ENCODE measurements at places on chromosomes 12 and 14. TPM values are rescaled to one million over a fixed set of nuclear protein-coding genes. Genes with fewer than 3 reads are reported as not detected.

- DNase-seq, result no peak
Observed at GRCh38 chr14:89455412-89455811, 38.4 kb upstream of the FOXN3 start.

DNA sequence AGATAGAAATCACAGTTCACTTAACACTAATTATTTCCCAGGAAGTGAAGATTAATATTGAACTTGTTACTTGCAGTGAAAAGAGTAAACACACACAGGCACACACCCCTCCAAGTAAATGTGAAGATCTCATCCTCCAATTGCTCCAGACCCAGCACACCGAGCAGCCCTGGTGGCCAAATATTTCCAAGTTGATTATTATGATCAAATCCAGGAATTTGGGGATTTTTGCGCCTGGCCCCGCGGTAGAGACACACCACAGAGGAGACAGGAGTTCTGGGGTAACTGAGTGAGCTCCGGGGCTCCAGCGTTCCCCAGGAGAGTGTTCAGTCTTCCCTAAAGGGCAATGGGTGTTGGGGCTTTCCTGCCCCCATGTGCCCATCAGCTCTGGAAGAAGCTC, 431.5 kb downstream of the BCL11B start:
- DNase-seq, result no peak

ZNF705A gene
- under 0.01 TPM for total RNA-seq

DNA sequence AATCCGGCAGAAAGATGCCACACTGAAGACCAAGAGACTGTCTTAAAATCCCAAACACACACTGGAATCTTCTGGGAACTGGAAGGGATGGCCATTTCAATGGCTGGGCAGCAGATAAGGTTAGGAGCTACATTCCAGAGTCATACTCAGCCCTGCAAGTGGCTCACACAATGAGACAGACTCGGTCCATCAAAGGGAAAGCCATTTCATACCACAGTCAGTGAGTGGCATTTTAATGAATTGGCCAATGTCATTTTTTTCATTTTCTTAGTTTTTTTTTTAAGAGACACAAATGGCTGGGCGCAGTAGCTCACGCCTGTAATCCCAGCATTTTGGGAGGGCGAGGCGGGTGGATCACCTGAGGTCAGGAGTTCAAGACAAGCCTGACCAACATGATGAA, 17.9 kb downstream of the CIT start:
- DNase-seq, result no peak

CATSPERB gene
- total RNA-seq, result 0.68 TPM

- DNase-seq, result no peak
Observed at GRCh38 chr14:20998139-20998538, 954 bp upstream of the SLC39A2 start.

- no peak for DNase-seq
Observed at GRCh38 chr14:70616646-70617045, 16.2 kb upstream of the MED6 start.

- no peak for DNase-seq
Observed at GRCh38 chr14:89740241-89740640, 214.3 kb downstream of the EFCAB11 start.

BMP4 gene
- 162 TPM for total RNA-seq

DNA sequence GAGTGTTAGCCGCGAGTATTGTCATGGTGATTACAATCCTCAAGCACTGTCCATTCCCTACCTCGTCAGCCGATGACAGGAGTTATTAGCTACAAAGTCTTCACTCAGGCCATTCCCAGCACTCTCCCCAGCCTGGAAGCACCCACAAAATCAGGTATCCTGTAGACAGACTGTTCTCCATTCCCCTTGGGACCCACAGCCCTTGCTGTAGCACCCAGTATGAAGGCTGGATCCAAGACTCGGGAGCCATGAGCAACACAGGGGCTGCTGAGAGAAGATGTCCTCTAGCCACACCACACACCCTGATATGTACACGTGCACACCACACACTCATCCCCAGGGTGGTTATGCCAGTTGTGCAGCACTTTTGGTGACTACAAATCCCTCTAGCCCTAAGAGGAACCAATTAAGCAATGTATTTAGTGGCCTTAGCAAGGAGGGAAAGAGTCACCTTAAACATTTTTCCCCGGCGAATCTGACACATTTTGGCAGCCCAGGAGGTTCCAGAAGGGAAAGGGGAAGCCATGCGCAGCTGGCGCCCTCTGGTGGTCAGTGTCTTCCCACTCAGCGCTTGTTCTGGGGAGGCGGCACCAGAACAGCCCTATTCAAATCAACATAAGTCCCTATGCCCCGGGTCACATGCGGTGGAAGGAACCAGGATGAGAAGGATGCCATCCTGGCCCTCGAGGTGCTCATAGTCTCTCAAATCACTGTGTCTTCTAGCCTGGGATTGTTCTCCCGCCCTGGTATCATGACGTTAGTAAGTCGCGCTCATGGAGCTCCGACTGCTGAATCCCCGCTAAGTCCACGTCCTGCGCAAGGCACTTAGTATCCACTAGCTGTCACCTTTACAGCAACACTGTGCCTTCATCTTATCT, 96.9 kb downstream of the GCH1 start:
- DNase-seq, result peak; percentile 88

SLC6A12 gene
- total RNA-seq, result not detected

DNA sequence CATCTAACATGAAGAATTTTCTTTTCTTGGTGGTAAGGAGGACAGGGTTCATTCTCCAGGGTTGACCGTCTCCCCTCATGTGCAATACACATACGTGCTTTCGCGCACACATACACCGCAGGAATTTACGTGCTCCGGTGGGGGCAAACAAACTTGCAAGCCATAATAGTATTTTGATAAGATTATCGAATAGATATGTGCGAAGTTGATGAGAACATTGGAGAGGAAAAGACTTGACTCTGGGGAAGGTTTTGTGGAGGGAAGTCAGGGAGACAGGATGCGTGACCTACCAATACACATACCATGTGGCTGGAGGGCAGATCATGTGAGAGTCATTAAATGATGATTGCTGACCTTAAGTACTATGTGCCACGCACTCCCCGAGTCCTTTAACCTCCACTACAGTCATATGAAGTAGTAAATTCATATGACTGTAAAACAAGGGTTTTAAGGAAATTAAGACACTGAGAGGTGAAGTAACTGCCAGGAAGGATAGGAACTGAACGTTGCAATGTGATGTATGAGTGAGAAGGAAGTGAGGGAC, 921 bp downstream of the RAD51B start:
- DNase-seq, result peak; percentile 58

DNA sequence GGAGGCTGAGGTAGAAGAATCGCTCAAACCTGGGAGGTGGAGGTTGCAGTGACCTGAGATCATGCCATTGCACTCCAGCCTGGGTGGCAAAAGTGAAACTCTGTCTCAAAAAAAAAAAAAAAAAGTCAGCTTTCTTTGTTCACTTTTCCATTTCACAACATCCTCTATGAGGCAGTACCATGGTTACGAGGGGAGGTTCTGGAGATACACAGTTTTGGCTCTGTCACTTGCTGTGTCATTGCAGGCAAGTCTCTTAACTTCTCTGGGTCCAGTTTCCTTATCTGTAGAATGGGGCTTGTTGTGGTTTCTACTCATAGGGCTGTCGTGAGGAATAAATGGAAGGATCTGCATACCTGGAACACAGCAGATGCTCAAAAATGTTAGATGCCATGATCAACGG, 75.6 kb upstream of the SLC24A4 start:
- DNase-seq, result no peak

- DNase-seq, result no peak
Observed at GRCh38 chr12:52691076-52691840, 11.1 kb upstream of the KRT1 start.

EXOC3L4 gene
- not detected for total RNA-seq

DNA sequence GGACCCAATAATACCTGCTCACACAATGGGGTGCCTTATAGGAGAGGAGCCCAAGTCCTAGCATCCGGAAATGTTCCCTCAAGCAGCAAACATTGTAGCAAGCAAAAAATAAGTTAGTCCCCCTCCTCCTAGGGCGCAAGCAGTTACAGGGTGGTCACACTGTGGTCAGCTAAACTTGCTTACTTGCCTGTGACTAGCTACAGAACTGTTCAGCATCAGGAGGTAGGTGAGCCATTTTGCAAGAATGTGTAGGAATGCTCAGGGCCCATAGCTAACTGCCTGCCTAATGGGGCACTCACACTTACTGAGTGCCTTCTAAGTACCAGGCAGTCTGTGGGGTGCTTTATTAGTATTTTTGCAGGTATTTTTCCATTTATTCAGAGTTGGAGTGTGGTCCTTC, 154.6 kb upstream of the GRIN2B start:
- DNase-seq, result no peak

DNA sequence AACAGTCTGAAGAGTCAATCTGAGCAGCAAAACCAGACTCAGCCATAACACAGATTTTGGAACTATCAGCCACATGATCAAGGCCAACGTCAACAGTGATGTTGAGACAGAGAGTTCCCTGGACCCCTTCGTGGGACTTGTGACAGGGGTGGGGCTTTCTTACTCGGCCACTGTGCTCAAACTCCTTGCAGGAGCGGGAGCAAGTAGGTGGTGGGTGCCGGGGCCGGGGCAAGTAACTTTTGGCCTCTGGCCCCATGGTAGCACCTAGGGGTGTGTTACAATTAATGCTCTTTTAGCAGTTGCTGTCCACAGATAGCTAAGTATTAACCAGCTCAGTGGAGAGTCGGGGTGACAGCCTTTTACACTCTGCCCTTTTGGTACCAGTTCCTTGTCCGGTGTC, 384.4 kb downstream of the NUAK1 start:
- no peak for DNase-seq

- no peak for DNase-seq
Observed at GRCh38 chr14:95536671-95537070, 1.8 kb downstream of the GLRX5 start.

GRCh38 chr12:80498059-80498728, 54.2 kb downstream of the PTPRQ start:
- DNase-seq, result no peak

- peak; percentile 86 for DNase-seq
Observed at GRCh38 chr12:119176267-119177055, 2.3 kb upstream of the HSPB8 start.

DNA sequence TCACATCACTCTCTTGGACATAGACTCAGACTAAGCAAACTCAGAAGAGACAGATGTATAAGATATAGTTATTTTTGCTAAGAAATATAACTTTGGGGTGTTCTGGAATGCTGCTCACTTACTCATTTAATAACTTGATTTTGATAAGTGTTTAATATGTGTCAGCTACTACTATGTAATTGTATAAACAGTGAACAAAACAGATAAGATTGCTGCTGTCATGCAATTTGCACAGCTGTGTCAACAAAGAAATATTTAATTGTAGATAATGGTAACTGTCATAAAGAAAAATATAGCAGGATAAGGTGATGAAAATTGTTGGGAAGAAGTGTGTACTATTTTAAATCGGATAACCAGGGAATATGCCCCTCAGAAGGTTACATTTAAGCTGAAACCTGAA, 84.1 kb upstream of the ZDHHC17 start:
- DNase-seq, result no peak

- DNase-seq, result no peak
Observed at GRCh38 chr14:105155071-105155651, 13.4 kb downstream of the JAG2 start.

IL22 gene
- not detected for total RNA-seq

GRCh38 chr12:121872546-121873215, 14.0 kb upstream of the HPD start:
- peak; percentile 14 for DNase-seq

PIWIL1 gene
- total RNA-seq, result not detected

- peak; percentile 84 for DNase-seq
Observed at GRCh38 chr12:111409780-111410430, 4.2 kb downstream of the SH2B3 start.

- no peak for DNase-seq
Observed at GRCh38 chr14:105701456-105702274, 175.3 kb downstream of the TMEM121 start.

- no peak for DNase-seq
Observed at GRCh38 chr12:48279101-48279500, 71.6 kb downstream of the ZNF641 start.

DNA sequence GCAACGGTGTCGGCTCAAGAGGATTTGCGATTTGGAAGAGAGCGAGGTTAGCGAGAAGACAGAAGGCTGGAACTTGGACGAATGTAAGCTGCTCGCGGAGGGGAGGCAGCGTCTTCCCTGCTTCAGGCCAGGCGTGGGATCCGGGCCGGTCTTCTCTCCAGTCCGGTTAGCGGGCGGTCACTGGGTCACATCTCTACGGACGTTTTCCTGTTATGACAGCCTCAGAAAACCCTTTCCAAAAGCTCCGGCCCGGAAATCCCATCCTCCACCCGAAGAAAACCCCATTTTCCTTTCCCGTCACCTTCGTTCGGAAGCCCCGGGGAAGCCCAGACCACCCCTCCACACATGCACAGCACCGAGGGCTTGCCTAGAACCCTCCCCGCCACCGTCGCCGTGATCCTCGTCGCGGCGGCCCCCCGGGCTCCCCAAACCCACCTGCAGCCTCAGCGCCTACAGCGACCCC, 268 bp downstream of the NDUFB1 start:
- DNase-seq, result peak; percentile 62

DNA sequence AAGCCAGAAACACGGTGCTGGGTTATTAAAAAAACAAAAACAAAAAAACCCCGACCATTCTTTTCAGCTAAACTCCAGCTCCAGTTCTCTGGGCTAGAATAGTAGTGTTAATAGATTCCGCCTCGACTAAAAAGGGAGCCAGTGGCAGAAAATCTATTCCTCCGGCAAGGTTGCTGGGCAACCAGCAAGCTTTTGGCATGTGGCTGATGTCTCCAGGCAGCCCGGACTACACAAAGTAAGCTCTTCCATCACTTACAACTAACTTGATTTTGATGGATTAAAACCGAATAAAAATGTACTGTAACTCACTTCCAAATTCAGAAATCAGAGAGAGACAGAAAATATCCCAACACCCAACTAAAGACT, 126.4 kb upstream of the FOXN3 start:
- no peak for DNase-seq

GRCh38 chr12:11855983-11856374, 206.5 kb downstream of the ETV6 start:
- DNase-seq, result no peak

- DNase-seq, result peak; percentile 66
Observed at GRCh38 chr12:108711489-108712164, 19.7 kb downstream of the CORO1C start.

RNASE2 gene
- total RNA-seq, result 0.14 TPM

DNA sequence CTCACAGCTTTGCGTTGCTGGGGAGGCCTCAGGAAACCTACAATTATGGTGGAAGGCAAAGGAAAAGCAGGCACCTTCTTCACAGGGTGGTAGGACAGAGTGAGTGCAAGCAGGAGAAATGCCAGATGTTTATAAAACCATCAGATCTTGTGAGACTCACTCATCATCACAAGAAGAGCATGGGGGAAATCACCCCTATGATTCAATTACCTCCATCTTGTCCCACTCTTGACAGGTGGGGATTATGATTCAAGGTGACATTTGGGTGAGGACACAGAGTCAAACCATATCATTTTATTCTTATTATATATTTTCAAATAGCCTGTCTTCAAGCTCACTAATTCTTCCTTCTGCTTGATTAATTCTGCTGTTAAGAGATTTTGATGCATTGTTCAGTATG, 665.3 kb downstream of the TRHDE start:
- no peak for DNase-seq

- DNase-seq, result no peak
Observed at GRCh38 chr12:123164710-123165261, 13.9 kb upstream of the PITPNM2 start.
